ENCODE measurements at places on chromosomes 5 and 9.

GRCh38 chr5:133938929-133939328 is 29.5 kb downstream of the C5orf15 start:
- no peak for DNase-seq

GRCh38 chr9:115106642-115107041 is 11.3 kb downstream of the TNC start:
- no peak for DNase-seq

DNA sequence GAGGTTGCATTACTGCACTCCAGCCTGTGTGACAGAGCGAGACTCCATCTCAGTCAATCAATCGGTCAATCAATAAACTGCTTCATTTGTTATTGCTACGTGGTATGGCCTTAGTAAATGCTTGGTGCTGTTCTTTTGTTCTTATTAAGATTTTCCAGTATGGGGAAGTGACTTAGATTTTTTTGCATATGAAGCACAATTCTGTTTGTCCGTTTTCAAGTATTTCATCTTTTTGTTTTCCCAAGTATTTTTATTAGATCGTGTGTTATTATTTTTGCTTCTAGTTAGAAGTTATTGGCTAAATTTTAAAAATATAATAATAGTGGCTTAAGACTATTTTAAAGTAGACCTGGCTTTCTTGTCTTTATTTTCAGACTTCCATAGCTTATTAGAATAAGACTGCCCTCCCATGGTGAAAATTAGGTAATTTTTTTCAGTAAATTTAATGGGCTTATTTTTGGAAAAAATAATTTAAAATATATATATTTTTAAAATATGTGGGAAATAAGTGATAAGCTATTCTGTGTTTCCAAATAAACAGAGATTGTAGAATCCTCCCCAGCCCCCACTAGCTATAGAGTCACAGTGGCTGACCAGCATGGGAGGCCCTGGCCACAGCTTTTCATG is 14.7 kb upstream of the OMD start:
- DNase-seq = no peak

DNA sequence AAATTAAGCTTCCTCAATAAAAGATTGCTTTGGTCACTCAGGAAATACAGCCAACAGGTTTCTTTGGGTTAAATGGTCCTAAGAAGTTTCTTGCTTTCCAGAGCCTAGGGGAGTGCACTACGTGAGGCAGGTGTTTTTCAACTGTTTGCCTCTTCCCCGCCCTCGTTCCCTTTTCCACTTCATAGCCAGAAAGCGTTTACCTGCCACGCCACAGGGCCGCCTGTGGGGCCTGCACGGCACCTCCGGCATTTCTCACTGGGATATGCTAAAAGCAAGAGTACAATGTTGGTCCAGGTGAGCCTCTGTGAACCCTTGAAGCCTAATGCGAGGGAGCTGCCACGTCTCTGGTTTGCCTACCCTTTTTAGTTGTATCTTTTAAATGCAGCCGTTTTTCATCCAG is 167.6 kb upstream of the OTULINL start:
- no peak for DNase-seq

GRCh38 chr9:124768334-124768733 is 2.8 kb downstream of the NR6A1 start:
- DNase-seq = no peak

DNA sequence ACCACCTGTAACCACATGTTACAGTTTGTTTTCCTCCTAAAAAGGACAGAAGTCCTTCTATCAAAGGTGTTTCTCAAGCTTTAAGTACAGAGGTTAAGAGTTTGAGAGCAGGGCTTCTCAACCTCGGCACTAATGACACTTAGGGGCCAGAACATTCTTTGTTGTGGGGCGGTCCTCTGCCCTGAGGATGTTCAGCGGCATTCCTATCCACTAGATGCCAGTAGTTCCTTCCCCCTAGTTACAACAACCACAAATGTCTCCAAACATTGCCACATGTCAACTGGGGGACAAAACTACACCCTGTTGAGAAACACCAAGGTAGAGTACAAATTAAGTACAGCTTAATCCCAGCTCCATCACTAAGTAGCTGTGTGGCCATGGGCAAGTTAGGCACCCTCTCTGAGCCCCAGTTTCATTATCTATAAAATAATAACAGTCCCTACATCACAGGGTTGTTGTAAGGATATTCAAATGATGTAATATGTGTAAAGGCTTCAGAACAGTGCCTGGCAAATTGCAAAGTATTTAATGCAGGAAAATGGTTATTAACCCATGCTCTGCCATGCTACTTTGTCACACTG is 44.6 kb downstream of the PIP5K1B start:
- no peak for DNase-seq

DNA sequence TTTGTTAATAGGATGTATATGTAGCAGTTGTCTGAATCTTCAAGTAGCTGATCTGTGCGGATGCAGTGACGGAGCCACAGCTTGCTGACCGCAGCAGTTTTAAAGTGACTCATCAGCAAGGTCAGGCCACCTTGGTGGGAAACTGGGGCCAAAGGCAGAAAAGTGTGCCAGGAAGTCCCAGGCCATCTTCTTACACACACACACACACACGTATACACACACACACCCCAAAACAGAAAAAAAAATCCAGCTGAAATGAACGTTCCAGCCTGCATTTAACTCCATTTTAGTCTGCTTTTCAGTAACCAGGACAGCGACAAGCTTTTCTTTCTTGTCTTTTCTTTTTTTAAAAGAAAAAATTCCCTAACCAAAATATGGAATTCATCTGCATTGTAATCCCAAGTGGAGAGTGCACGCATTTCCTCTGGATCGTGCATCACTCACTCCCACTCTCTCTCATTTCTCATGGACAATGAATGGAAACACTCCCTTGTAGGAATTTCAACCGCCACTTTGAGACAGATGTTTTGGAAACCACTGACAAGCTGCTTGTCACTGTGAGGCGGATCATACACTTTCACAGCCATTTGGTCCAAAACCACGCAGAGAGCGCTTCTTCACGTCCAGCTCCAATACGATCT is 103.9 kb downstream of the LHFPL2 start:
- no peak for DNase-seq

DNA sequence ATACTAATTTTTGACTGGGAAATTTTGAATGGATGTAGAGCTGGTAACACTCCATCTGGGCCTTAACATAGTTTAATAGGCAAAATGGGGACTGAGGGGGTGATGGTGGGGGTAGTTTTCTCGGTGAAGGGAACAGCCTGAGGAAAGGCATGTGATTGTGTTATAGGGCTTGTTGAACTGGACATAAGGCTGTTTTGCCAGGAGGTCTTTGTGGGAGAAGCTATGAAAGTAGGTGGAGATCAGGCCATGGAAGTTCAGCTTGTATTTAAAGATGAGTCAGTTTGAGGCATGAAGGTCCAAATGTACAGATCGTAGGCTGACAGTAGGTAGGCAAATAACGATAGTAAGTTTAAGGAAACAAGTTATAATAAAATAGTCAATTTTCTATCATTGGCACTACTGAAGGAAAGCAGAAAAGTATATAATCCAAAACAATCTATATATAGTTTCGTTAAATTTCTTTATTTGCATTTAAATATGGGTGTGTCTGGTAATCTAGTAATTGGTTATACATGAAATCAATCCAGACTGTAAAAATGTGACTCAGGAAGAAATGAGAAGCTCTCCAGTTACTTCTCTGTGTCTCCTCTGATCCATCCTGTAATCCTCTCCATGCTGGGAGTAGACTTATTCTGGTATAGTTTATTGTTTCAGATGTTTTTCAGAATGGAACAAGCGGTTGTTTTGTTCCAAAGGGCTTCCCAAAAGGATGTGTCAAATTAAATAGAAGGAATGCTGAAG is 2.8 kb downstream of the CSNK1G3 start:
- DNase-seq = no peak

GRCh38 chr9:72726947-72727346 is 205.5 kb downstream of the TMC1 start:
- DNase-seq = no peak

GRCh38 chr5:171823269-171823668 is 37.7 kb downstream of the SMIM23 start:
- DNase-seq = no peak

DNA sequence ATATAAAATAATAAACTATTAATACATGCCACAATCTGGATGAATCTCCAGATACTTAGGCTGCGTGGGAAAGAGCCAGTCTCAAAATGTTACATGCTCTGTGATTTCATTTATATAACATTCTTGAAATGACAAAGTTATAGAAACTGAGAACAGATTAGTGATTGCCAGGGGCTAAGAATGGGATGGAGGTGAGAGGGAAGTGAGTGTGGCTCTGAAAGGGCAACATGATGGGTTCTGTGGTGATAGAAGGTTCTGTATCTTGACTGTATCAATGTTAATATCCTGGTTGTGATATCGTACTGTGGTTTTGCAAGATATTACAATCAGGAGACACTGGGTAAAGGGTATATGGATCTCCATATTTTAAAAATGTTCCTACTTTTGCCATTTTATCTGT is 50.7 kb downstream of the SPEF2 start:
- DNase-seq = no peak

DNA sequence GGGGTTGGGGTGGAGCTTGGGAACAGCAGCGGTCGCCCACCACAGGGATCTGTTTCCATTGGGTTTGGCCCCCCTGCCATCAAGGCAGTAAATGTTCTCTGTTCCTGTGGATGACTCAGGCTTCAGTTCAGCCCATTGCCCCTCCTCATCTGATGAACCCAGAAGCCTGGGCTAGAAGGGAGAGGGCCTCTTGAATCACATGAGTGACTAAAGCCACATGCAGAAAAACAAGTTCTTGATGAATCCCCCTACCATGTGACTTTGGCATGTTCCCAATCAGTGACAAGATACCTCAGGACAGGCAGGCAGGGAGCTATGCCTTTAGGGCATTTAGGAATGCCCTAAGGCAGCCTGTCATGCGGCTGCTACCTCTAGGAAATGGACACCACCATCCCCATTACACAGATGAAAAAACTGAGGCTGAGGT is 2.5 kb downstream of the SH3PXD2B start:
- DNase-seq = no peak

DNA sequence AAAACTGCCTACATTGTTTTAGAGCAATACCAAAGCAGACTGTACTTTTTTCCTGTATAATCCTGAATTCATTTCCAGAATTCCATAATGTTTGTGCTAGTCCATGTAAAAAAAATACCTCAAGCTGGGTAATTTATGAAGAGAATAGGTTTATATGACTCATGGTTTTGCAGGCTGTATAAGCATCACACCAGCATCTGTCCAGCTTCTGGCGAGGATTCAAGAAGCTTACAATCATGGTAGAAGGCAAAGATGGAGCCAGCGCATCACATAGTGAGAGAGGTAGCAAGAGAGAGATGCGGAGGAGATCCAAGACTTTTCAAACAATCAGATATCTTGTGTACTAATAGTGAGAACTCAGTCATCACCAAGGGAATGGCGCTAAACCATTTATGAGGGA is 280.3 kb upstream of the CDH9 start:
- no peak for DNase-seq

DNA sequence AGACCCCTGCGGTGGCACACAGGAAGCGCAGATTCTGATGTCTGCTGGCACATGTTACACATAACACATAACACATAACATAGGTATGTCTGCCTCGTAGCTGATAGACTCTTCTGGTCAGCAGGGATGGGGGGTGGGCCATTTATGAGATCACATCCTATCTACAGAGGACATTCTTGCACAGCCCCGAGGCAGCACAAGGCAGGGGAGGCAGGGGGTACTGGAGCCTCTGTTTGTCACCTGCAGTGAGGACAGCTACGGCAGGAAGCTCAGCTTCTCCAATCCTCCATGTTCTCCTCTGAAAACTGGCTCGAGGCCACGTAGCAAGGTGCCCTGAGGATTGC is 16.7 kb upstream of the MED10 start:
- no peak for DNase-seq

DNA sequence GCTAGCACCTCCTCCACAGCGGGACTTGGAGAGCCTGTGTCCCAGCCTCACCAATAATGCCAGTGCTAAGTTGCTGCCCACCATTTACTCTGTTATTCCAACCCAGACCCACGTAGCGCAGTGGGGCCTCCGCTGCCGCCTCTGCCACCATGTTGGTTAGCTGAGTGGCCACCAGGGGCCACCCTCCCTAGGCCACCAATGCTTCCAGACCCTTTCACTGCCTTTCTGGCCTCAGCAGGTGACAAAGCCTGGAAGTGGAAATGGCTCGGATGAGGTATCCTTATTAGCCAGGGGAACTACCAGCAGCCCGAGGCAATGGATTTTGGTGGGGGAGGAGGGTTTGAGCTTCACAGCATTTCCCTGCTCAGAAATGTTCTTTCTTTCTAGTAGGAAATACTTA is 110.1 kb downstream of the OSTF1 start:
- no peak for DNase-seq

GRCh38 chr9:126413391-126414068 is 86.9 kb downstream of the MVB12B start:
- no peak for DNase-seq

DNA sequence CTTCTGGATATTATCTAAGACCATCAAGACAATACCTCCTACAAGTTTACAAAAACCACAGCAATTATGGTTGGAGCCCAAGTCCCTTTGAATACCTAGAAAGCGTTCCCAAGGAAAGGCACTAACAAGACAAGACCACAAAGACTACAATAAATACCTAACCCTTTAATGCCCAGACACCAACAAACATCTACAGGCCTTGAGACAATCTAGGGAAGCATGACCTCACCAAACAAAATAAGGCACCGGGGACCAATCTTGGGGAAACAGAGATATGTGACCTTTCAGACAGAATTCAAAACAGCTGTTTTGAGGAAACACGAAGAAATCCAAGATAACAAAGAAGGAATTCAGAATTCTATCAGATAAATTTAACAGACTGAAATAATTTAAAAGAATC is 37.8 kb downstream of the OXCT1 start:
- DNase-seq = no peak

GRCh38 chr9:8489835-8490234 is 690.3 kb upstream of the DMAC1 start:
- no peak for DNase-seq

GRCh38 chr9:118665226-118665919 is 703.9 kb downstream of the BRINP1 start:
- DNase-seq = no peak

DNA sequence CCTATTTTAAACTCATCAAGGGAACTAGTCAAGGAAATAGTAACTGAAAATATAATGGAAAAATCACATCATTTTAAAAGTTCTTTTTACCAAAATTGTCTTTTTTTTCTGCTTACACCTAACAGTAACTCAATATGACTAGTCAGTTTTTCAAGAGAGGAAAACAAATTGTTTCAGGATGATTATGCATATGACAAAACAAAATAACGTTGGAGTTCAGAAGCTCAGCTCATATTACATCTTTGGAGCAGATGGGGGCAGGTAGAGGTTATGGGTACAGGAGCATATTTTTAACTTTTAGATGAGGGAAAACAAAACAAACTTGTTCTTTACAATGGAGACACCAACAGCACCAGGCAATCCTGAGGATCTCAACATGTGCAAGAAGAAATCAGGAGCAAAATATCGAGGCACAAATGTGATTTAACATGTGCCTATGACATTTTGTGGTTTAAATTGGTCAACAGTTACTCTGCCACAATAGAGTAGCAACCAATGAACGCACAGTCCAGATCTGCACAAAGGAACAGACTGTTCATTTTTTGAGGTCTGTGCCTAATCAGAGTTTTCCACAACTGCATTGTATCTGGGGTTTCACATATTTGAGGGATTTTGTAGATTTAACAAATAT is 659.0 kb downstream of the ANXA1 start:
- DNase-seq = no peak

Measured in stimulated activated CD4-positive, alpha-beta T cell treated with anti-CD3 and anti-CD28 coated beads, TNF-alpha, amount 100 ng/mL, for 1 hour (primary cell).